Stimulated activated CD4-positive, alpha-beta T cell treated with anti-CD3 and anti-CD28 coated beads, Interleukin-15, amount 100 ng/mL, for 48 hours (primary cell): ENCODE measurements at places on chromosomes 3 and 15.

GRCh38 chr15:42581272-42581730, 5.9 kb downstream of the STARD9 start:
- peak; percentile 74 for DNase-seq

- DNase-seq = no peak
These were observed 42.8 kb downstream of the PTPN23 start for GRCh38 chr3:47423548-47424145.

DNA sequence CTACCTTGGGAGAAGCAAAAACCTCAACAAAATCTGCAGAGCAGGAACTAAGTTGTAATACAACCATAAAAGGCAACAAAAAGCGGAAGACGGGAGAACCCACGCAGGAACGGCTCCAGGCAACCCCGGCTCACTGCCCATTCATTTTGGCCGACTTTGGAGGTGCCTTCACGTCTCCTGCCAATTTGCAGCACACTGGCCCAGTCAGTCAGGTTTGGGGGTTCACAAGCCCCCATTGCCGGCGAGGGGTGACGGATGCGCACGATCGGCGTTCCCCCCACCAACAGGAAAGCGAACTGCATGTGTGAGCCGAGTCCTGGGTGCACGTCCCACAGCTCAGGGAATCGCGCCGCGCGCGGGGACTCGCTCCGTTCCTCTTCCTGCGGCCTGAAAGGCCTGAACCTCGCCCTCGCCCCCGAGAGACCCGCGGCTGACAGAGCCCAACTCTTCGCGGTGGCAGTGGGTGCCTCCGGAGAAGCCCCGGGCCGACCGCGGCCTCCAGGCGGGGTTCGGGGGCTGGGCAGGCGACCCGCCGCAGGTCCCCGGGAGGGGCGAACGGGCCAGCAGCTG, 463 bp downstream of the TERC start:
- DNase-seq = peak; percentile 44

- DNase-seq = no peak
These were observed 247.6 kb upstream of the C2CD4B start for GRCh38 chr15:62412686-62413085.

- DNase-seq = no peak
These were observed 13.4 kb downstream of the WDR72 start for GRCh38 chr15:53746101-53746500.

- no peak for DNase-seq
These were observed 60.1 kb upstream of the SPRED1 start for GRCh38 chr15:38192496-38192895.

- DNase-seq = no peak
These were observed 19.3 kb upstream of the TGM5 start for GRCh38 chr15:43286074-43286473.

- no peak for DNase-seq
These were observed 985 bp downstream of the LCMT2 start for GRCh38 chr15:43329217-43329959.

GRCh38 chr3:27024493-27024892, 344.7 kb downstream of the NEK10 start:
- DNase-seq = no peak

DNA sequence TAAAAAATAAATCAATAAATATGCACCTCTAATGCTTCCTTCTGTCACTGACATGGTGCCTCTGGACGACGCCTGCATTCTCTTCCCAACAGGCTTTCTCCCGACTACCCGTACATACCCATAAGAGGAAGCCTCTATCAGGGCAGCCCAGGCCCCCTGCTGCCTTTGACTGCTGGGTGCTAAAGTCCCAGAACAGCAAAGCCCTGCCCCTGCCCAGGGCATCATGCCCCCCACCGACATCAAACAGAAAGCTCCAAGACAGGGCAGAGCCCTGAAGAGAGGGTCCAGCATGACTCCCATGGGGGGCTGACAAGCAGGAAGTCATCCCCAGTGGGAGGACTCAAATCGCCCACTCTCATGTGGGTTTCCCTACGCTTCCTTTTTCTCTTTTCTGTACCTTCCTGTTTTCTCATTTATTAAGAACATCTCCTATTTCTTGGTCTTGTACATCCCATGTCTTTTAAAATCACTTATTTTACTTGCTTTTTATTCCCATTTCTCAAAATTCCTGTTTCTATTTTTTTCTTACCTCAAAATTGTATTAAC, 23.4 kb downstream of the XPC start:
- DNase-seq = no peak

DNA sequence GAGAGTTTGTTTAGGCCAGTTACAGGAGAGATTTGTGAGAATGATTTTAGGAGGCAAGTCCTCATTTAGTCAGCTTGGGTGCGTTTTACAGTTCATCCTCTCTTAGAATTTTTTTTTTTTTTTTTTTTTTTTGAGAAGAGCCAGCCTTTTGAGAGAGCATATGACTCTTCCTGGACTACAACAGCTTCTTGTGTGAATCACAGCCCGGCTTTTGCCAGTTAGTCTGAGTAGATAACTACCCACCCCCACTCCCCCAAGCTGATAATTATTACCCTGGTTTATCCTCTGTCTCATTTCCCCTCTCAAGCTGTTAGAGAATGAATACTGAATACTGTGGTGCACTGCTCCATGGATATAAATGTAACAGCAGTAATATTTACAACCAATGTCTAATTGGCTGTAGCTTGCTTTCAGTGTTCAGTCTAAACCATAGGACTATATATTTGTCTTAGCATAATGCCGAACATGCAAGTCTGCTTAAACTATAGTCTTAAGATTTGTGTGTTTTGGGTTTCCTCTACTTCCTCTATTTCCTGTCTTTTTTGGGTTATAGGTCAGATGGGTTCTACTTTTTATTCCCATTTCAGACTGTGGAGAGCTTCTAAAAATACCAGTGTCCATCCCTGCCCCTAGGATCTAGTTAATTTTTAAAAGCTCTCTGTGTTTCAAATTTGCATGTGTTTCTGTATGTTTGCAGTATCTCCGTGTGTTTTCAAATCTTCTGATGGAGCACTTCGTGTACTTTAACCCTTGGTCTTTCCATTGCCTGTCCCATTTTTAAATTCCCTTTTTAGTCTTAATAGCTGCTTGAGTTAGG, 8.0 kb downstream of the CHD2 start:
- no peak for DNase-seq

GRCh38 chr3:50256978-50257890, 11.7 kb upstream of the SEMA3B start:
- DNase-seq = peak; percentile 40

DNA sequence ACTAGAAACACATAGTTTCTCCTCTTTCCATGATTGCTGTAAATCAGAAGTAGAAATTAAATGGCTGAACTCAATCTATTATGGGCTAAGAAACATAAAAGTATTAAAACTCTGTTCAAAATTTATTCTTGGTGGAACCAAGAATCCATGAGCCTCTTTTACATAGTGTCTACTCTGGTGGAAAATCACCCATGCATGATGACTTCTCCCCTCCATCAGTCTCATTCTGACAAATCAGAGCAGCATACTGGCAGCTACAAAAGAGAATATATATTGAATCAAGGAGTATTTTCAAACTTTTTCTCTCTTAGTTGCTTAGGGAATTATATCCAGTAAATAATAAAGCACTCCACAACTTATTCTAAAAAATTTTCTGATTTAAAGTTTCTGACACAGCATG, 536.9 kb upstream of the CCDC54 start:
- DNase-seq = no peak

GRCh38 chr3:49638445-49638844, 35.7 kb upstream of the APEH start:
- DNase-seq = no peak

DNA sequence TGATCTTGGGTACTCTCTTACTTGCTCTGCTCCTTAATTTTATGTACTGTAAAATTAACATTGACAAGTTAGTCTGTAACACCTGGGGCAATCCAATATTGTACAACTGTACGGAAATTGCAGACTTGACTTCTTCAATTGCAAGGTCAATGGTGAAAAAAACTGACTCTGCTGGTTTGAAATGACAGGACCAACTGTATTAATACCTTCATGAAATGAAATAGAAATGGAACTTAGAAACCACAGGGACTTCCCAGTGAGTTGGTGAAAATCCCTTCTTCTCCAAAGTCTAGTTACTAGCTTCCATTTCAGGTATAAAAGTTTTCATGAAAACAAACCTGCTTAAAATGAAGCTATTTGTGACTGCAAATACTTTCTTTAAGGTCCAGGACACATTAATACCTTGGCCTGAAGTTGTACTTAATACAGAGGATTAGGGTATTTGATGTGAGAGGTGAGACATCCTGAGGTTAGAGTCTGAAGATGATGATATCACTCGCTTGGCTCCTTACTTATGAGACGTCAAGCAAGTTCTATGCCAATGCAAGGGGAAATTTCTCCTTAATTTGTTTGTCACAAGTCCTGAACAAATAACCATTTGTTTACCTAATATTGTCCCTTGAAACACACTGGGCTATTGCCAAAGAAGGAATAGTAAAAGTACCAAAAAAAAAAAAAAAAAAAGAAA, 226.2 kb upstream of the TP63 start:
- no peak for DNase-seq

DNA sequence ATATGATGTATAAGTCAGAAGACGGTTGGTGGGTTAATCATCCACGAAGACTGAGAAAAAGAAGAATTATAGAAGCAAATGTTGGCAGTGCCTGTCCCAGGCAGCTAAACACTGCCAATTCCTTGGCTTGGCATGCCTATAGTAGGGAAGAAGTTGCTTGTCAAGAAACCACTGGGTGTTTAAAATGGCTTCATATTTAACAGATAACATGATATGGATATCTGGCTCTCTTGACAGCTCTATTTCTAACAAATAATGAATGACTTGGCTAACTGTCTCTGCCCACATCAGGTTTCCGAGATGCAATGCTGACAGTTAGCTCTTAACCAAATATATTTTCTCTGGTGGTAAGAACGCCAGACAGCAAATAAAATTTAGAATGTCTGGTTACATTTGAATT, 341.7 kb upstream of the KCNMB2 start:
- no peak for DNase-seq

- no peak for DNase-seq
These were observed 880.3 kb upstream of the GBE1 start for GRCh38 chr3:82641701-82642100.

GRCh38 chr15:64912379-64913325, 950 bp downstream of the ANKDD1A start:
- DNase-seq = no peak

DNA sequence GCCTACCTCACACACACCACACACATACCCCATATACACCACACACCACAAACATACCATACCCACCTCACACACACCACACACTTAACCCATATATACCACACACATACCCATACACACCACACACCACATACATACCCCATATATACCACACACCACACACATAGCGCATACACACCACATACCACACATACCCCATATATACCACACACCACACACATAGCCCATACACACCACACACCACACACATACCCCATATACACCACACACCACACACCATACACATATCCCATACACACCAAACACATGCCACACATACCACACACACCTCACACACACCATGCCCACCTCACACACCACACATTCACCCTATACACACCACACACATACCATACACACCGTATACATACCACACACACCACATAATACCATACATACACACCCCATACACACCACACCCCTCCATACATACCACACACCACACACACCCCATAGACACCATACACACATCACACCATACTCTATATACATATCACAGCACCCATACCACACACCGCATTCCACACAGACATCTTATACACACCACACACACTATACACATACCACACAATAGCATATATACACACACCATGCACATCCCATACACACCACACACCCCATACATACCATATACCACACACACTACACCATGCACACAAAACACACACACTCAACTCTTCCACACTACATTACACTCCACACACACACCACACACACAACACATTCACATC, 29.5 kb downstream of the APBA2 start:
- no peak for DNase-seq

- DNase-seq = peak; percentile 18
These were observed 68.1 kb downstream of the SLC6A1 start for GRCh38 chr3:11060500-11061251.
